ENCODE measurements at places on chromosomes 7 and 10.

- DNase-seq, result no peak
Observed at GRCh38 chr10:8182806-8183205, 128.3 kb downstream of the GATA3 start.

- no peak for DNase-seq
Observed at GRCh38 chr7:134084488-134085144, 42.5 kb upstream of the LRGUK start.

DNA sequence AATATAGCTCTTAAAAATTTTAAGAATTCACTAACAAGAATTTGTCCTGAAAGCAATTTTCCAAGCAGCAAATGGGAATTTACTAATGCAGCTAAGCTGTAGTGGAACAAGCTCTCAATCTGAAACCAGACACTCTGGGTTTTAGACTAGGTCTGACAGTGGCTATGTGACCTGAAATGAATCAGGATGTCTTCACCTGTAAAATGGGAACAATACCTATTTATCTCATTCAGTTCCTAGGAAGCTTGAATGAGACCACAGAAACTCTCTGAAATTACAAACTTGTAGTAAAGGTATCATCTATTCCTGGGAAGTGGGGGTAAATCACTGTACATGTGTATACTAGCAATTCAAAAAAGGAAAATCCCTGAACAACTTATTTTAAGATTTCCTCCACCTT, 1.2 kb downstream of the DNAJC2 start:
- no peak for DNase-seq

DNA sequence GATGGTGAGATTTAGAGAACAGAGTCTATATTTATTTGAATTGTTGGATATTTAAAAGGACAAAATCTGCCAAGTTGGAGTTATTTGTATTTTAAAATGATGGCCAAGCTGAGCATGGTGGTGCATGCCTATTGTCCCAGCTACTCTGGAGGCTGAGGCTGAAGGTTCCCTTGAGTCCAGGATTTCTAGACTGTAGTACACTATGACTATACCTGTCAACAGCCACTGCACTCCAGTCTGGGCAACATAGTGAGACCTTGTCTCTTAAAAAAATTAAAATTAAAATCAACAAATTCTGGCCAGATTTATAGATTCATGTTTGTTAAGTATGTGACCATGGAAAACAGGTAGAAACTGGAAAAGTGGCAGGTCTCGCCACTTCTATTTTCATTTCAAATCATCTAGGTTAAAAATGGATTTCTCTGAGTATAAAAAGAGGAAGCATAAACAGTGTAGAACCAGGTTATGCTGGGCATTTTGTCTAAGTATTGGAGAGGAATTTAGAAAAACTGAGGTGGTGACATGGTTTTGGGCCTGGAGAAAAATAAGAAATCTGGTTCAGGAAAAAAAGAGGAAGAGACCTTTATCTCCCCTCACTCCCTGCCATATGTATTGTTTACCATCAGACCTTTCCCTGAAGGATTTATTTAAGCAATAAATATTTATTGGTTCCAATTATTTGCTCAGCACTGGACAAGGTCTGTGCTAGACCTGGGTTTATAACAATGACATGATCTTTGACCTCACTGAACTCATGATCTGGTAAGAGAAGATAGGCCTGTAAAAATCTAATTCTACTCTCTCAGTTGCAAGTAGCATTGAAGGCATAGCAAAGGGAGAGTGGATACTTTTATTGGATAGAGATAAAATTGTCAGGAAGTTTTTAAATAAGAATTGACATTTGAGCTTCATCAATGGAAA, 134.2 kb downstream of the TSPAN12 start:
- DNase-seq, result no peak

GRCh38 chr10:52526251-52526823, 212.3 kb downstream of the DKK1 start:
- DNase-seq, result no peak

- DNase-seq, result peak; percentile 15
Observed at GRCh38 chr10:13206546-13207443, 27.4 kb downstream of the UCMA start.

GRCh38 chr10:44263771-44264170, 121.1 kb downstream of the CXCL12 start:
- no peak for DNase-seq

- no peak for DNase-seq
Observed at GRCh38 chr7:130966246-130967009, 232.4 kb upstream of the KLF14 start.

DNA sequence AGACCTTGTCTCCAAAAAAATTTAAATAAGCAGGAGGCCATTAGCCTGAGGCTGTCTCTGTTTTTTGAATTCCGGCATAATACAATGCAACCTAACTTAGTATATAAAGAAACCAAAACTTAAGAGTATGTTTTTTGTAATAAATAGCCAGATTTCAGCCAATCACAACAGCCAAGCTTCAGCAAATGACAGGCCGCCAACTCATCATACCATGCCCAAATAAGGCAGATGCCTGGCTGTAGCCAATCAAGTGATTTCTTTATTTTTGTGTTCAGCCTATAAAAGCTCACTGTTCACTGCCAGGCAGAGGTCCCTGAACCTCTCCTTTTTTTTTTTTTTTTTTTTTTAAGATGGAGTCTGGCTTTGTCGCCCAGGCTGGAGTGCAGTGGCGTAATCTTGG, 12.7 kb upstream of the PURB start:
- DNase-seq, result no peak

DNA sequence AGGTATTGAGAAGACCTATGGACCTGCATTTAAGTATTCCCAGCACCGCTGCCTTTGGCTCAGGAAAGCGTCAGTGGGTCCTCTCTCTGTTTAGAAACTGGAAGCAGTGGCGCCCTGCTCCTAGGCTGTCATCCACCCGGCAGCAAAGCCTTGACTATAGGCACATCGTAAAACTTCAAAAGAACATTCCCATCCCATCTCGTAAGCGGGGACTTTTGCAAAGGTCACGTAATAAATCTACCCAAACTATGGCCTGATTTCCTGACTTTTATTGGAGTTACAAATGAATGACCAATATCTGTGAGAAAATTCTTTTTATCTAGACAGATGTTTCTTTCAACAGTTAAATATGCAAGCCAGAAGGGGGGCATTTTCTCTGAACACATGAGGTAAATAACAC, 115.8 kb upstream of the TCERG1L start:
- no peak for DNase-seq

DNA sequence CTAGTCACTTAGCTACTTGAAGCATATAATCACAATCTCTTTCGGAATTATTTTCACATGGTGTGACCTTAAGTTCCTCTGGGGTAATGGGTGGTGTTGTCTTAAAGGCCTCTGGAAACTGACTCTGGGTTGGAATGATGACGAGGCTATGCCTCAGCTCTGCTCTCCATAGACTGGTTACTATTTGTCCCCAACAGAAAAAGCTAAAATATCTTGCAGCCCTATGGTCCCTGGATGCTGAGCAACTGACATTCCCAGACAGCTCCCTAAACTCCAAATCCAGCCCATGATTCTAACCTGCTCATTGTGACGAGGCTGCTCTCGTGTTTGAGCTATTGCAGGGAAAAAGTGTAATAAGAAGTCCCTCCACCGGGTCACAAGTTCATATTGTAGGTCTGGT, 51.6 kb downstream of the HBP1 start:
- no peak for DNase-seq

DNA sequence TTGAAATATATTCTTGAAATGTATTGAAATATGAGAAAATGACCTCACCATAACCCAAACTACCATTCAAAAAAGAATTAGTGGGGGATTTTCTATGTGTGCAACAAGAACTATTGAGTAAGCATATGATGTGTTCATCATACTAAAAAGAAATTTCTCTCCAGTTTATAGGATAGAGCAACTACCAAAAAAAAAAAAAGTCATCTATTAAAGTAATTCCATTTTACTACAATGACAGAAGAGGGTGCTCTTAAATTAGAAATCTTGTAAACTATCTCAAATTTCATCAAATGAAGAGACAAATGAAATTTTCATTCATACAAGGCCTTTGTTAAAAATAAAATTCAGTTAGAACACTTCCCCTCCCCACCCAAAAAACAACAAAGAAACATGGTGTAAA, 195.4 kb upstream of the PLXDC2 start:
- DNase-seq, result no peak

- DNase-seq, result no peak
Observed at GRCh38 chr7:77799078-77799964, 748 bp downstream of the PHTF2 start.

GRCh38 chr10:10657139-10657760, 360.4 kb upstream of the CELF2 start:
- DNase-seq, result no peak

DNA sequence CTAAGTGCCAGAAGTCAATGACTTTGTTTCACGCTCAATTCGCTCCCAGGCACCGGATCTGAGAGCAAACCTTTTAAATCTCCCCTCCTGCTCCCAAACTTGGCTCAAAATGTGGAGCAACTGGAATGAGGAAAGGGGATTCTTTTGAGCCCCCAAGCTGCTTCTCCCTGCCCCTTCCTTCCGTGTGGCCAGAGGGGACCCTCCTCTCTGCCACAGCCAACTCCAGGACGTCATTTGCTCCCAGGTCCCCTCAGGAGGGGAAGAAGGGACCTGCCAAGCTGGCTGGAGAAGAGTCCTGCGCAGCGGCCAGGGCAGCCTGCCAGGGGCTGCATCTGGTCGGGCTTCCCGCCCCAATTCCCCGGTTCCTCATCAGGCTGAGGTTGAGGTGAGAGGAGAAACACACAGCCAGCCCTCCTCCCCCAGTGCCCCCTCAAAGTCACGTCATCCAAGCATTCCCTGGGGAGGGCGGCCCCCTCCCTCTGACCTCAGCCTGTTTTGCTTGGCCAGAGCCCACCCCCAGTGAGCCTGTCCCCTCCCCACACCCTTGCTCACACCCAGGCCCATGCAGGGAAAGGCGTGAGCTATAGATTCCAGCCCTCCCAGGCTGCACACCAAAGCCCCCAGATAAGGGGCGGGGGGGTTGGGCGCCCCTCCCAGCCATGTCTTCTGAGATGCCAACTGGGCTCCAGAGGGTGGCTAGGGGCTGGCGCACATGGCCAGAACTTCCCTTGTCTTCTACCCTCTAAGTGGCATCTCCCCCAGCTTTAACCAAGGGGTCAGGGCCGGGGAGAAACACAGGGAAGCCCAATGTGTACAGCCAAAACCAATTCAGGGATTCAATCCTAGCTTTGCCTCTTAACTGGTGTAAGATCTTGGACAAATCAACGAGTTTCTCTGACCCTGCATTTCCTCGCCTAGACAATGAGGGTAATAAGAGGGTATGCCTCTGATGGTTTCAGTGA, 35.0 kb downstream of the SH3PXD2A start:
- no peak for DNase-seq

DNA sequence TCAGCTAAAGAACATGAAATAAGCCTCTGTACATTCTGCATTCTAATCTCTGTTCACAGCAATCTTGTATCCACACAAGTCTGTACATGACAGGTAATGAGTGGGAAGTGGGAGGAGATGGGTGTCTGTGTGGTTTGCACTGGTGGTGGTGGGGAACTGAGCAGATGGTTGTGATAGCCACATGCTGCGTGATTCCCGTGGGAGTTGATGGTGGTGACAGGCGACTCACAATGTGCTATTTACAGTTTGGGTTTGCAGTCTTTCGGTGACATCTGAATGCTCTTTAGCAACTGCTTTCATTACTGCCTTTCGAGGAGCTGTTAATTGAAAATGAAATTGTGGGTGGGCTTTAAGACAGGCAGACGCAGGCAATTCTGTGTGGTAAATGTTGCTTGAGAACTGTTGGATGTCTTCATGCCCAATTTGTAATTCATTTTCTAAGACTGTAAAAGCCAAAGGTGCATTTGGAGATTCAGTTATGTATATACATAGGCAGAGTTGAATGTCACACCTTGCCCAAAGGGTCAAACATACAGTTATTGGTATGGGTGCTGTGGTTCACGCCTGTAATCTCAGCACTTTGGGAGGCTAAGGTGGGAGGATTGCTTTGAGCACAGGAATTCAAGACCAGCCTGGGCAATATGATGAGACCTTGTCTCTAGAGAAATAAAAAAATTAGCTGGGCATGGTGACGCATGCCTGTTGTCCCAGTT, 308.2 kb downstream of the AUTS2 start:
- no peak for DNase-seq

DNA sequence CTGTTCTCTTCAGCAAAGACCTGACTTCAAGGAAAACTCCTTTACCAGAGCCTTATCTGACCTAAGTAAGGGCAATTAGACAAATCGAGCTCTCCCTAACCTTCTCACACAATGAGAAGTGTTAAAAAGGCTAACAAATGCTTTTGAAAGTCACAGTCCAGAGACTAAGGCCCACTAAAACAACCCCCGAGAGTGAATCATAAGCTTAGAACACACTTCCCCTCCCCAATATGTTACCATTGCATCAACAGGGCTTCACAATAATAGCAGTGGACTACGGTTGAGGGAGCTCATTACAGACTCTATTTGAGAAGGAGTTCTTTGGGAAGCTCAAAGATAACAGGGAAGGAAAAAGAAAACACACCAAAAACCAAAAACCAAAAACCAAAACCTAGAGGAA, 28.6 kb upstream of the ZEB1 start:
- DNase-seq, result no peak

DNA sequence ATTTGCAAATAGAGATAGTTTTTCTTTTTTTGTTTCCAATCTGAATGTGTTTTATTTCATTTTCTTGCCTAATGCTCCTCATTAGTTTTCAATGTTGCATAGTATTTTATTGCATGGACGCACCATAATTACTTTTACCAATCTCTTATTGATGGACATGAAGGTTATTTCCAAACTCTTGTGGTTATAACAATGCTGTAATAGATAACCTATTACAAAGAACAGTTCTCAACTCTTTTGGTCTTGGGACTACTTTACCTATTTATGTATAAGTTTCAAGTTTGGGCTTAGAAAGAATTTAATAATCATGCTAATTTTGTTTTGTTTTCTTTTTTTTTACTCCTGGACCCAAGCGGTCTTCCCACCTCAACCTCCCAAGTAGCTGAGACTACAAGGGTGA, 7.0 kb downstream of the SHLD2 start:
- DNase-seq, result no peak

GRCh38 chr10:36141856-36142560, 499.9 kb upstream of the FZD8 start:
- peak; percentile 5 for DNase-seq

GRCh38 chr10:129951101-129951969, 12.7 kb downstream of the EBF3 start:
- no peak for DNase-seq

DNA sequence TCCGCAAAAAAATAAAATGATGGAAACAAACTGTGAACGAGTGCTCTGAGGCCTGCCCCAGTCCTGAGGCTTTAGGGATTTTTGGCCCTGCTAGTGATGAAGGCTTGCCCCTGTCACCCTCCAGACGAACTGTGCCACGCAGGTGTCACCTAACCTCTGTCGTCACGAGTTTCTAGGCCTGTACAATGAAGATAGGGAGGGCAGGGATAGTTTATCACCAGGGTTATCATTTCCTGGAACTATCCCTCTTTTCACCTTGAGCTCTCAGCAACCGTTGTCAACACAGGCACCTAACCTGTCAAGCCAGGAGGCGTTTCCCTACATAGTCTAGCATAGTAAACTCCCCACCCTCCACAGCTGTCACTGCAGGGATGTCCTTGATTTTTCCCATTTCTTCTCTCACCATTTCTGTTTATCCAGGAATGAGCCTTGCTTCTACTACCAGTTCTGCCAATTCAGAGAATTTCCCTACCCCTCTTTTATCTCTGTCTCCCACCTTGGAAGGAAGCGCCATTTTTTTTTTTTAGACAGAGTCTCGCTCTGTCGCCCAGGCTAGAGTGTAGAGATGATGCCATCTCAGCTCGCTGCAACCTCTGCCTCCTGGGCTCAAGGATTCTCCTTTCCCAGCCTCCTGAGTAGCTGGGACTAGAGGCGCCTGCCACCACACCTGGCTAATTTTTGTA, 2.2 kb upstream of the ACHE start:
- no peak for DNase-seq

Data from pulmonary artery endothelial cell (primary cell).